ENCODE measurements at places on chromosomes 1 and 21.

DNA sequence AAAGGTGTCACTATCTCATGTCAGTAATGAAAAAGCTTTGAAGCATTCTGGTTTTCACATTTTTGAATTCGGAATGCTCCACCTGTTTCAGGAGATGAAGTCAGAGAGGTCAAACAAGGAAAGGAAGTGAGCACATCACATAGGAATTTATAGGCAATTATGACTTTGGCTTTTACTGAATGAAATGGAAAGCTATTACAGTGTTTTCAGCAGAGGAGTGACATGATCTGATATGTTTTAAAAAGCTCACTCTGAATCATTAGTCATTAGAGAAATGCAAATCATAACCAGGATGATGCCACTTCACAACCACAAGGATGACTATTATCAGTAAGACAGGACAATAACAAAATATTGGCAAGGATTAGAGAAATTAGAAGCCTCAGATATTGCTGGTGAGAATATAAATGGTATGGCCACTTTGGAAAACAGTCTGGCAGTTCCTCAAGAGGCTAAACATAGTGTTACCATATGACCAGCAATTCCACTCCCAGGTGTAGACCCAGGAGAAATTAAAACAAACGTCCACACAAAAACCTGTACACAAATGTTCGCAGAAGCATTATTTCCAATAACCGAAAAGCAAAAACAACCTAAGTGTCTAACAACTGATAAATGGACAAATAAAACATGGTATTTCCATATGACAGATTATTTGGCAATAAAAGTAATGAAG is 7.5 kb downstream of the TAF1A start:
- DNase-seq: no peak

DNA sequence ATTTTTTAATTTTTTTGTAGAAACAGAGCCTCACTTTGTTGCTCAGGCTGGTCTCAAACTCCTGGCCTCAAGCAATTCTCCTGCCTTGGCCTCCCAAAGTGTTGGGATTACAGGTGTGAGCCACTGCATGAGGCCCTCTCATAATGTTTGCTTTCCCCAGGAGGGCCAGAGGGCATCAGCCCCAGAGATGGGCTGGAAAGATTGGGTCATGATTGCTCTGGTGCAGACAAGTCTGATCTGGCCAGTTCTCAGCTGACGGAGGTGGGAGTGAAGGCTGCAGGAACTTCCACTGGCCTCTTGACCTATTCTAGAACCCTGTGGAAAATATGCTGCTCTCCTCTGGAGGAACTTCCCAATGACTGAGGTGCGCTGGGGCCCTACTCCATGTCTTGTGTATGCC is 43.4 kb upstream of the RD3 start:
- no peak for DNase-seq

- no peak for DNase-seq
These were observed 27.5 kb downstream of the SERTAD4 start for GRCh38 chr1:210260096-210260495.

GRCh38 chr21:35398346-35398982 is 349.4 kb upstream of the RUNX1 start:
- DNase-seq: no peak

DNA sequence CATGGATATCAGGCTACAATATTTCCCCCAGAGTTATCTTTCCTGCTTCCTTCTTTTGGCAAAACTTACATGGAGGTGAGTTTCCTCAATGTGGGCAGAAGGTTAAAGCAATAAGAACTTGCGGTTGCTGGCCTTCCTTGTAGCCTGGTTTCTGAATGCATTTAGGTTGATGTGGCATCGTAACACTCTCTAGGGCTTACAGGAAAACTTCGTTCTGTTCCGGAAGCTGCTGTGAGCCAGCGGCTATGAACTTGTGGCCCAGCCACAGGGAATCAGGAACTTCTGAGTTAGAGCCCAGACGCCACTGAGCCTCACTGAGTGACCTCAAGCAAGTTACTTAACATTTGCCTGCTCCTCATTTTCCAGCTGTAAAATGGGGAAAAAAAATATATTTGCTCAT is 623.4 kb upstream of the ADAMTS5 start:
- DNase-seq: no peak

DNA sequence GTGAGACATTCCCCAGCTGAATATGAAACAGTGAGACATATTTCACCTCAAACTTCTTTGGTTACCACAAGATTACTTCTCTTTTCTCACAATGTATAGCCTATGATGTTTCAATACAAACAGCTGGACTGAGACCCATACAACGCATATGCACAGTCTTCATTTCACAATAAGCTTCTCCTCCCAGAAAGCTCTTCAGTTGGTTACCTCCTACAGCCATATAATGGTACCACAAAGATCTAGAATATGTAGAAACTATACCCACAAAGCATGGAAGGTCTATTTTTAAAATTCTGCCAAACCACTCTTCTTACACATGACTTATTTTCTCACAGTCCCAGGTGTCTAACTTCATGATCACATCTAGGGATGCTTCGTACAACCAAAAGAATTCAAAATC is 70.8 kb downstream of the JAK1 start:
- no peak for DNase-seq

- no peak for DNase-seq
These were observed 18.4 kb upstream of the C1QA start for GRCh38 chr1:22618056-22618455.

DNA sequence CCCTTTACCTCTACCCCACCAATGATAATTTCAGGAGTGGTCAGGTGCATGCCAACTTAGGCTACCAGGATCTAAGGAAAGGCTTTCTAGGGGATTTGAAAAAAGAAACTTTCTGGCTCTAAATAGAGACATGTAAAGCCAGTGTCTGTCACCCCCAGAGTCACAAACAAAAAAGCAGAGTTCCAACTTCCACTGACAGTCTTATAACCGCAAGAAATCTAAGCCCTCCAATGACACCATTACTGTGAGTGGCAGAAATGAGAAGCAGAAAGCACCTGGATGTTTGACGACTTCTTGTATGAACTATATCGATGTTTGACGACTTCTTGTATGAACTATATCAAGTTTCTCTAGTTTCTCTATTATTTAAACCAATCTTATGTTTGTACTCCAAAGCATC is 6.0 kb downstream of the DENND1B start:
- DNase-seq: no peak

DNA sequence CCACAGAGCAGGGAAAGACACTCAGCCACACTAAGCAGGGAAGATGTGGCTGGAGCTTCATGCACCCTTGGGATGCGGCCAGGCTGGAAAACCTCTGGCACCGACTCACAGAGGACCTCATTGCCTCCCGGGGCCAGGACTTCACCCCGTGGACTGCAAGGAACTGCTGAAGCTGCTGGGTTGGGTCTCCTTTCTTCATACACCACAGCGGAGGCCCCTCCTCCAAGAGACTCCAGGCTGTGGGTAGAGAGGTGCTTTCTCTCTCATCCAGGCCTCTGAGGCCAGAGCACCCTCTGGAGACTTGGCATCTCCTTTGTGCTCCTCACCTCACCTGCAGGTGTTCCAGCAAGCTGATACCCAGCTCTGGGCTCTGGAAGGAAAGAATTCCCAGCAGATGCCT is 76.0 kb upstream of the EDN2 start:
- DNase-seq: no peak

DNA sequence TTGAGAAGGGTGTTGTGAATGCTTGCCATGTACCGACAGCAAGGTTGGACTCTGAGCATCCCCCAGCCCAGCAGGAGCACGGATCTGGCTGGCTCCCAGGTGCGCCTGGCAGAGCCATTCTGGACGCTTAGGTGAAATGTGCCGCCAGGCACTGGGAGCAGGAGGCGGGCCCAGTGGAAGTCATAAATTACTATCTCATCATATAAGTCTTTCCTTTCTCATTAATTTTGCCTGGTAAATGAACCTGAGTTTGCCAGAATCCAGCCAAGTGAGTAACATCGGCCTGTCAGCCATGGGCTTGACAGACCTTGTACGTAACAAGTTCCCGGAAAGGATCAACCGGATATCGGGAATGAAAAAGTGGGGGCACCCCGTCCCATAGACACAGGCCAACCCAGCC is 179.5 kb upstream of the ARHGEF16 start:
- no peak for DNase-seq

DNA sequence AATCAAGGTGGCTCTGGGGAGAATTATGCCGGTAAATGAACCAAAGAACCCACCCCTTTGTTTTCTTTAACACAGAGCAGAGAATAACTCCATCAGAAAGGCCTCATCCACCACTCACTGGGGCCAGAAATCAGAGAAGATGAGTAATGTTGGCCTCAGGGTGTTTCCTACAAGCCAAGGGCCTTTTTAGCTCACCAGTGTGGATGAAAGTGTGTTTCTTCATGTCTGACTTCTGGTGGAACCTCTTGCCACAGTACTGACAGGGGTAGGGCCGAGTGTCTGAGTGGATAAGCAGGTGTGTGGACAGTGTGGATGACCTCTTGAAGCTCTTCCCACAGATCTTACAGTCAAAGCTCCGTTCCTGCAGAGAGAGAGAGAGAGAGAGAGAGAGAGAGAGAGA is 8.3 kb downstream of the GFI1 start:
- no peak for DNase-seq

DNA sequence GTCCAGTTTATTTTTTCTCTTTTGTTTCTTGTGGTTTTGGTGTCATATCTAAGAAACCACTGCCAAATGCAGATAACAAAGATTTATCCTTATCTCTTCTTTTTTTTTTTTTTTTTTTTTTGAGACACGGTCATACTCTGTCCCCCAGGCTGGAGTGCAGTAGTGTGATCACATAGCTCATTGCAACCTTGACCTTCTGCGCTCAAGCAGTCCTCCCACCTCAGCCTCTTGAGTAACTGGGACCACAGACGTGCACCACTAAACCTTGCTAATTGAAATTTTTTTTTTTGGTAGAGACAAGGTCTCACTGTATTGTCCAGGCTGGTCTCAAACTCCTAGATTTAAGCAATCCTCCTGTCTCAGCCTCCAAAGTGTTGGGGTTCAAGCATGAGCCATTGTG is 8.9 kb downstream of the SLC66A1 start:
- DNase-seq: no peak

DNA sequence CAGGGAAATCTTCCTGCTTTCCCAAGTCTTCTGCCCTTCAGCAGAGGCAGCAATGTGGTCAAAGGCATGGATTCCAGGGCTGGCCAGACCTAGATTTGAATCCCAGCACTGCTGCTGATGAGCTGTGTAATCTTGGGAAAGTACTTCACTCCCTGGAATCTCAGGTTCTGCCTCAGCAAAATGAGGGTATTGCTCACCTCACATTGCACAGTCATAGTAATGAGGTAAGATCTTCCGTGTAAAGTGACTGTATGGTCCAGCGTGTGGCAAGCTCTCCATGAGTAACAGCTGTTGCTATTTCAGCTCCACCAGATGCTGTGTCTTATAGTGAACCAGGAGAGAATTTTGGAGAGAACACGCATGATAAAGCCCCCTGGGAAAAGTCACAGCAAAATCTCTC is 56.1 kb upstream of the F3 start:
- DNase-seq: no peak

DNA sequence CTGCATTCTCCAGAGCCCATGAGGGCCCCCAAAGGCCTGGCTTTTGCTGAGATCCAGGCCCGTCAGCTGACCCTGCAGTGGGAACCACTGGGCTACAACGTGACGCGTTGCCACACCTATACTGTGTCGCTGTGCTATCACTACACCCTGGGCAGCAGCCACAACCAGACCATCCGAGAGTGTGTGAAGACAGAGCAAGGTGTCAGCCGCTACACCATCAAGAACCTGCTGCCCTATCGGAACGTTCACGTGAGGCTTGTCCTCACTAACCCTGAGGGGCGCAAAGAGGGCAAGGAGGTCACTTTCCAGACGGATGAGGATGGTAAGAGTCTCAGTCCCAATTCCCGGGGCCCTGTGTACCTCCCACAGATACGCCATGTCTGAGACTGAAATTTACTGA is 39.1 kb downstream of the PTPRU start:
- DNase-seq: no peak

- no peak for DNase-seq
These were observed 100.7 kb downstream of the FAM78B start for GRCh38 chr1:166066107-166066506.

DNA sequence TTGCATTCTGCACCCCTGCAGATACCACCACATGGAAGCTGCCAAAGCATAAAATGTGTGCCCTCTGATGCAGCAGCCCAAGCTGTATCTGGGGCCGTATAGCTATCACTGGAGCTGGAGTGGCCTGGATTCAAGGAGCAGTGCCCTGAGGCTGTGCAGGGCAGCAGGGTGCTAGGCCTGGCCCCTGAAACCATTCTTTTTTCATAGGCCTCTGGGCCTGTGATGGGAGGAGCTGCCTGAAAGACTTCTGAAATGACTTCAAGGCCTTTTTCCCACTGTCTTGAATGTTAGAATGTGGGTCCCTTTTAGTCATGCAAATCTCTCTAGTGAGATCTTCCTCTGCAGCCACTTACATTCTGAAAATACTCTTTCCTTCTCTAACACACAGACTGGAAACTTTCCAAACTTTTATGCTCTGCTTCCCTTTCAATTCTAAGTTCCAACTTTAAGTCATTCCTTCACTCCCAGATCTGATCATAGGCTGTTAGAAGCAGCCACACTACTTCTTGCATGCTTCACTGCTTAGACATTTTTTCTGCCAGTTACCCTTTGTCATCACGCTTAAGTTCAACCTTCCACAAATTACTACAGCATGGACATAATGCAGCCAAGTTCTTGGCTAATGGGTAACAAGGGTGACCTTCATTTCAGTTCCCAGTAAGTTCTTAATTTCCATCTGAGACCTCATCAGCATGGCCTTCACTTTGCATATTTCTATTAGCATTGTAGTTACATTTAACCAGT is 42.4 kb downstream of the DRAM2 start:
- DNase-seq: no peak

DNA sequence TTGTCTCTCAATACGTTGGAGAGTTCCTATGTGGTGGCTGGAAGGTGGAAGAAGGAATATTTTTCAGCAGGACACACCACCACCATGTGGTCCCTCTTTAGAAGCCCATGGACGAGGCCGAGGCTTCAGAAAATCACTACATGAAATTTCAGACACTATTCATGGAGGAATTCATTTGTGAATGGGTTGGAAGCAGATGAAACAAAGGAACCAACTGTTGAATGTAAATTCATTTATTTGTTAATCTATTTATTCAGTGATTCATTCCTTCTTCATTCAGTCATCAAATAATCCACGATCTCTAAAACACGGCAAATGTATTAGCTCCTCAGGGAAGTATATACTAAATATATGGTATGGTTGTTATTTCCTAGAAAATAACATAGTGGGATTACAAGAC is 12.2 kb downstream of the SLC35F3 start:
- DNase-seq: no peak

- DNase-seq: no peak
These were observed 40.2 kb upstream of the PARP1 start for GRCh38 chr1:226447932-226448665.

- no peak for DNase-seq
These were observed 6.9 kb downstream of the IL10RB start for GRCh38 chr21:33273044-33273443.

- peak; percentile 21 for DNase-seq
These were observed 57.4 kb downstream of the OLIG1 start for GRCh38 chr21:33127154-33127867.

DNA sequence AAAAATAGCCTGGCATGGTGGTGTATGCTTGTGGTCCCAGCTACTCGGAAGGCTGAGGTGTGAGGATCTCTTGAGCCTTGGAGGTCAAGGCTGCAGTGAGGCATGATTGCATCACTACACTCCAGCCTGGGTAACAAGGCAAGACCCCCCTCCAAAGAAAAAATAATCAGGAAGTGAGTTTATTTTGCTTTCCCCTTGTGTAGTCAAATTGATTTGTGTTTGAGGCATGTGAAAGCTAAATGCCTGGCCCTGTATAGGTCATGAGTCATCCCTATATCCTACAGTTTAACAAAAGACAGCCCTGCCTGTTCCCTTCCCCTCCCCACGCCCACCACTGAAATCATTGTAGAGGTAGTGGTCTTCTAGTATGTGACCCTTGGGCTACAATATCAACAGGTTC is 241.4 kb upstream of the JUN start:
- DNase-seq: no peak

GRCh38 chr1:24417681-24418080 is 2.1 kb downstream of the NIPAL3 start:
- DNase-seq: no peak

All from fibroblast of skin of left biceps (primary cell).